Left ventricle myocardium inferior (tissue), 1 donor: ENCODE measurements at places on chromosomes 6 and 20. TPM values are rescaled to one million over a fixed set of nuclear protein-coding genes. Genes with fewer than 3 reads are reported as not detected.

Gene RIPOR2
- total RNA-seq = 3.1 TPM

Gene BACH2
- total RNA-seq = 1.5 TPM

Gene FOXQ1
- not detected for total RNA-seq

Gene BCAS4
- 2.1 TPM for total RNA-seq

Gene IL20RA
- total RNA-seq = 10.1 TPM
